GM03348 (cell line): ENCODE measurements at places on chromosomes 12 and 14.

DNA sequence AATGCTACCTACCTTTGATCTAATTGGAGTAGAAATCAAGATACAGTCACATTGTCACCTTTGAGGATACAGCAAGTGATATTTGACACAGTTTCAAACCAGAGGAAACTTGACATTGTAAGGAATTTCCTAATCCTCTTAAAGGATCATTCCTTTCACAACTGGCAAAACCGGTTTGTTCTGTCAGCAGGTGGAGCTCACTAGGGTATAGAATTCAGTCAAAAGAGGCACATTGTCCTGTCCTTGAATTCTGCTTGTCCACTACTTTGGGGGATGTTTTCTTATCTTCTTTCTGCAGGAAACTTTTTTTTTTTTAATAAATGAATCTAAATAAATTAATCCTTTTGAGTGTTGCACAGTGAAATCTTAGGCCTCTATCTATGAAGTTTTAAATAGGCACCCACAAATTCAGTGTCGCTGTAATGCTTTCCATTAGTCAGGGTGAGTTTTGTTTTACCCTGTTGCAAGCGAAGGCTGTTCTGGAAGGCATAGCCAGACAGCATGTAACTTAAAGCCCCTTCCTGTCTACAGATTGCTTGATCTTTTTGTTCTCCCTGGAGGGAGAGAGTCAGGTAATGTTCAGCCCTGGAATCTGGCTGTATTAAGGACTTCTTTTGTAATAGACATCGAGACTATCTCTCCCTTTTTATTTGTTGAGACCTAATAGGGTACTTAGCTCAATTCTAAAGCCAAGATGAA, 285.0 kb upstream of the RGS6 start:
- no peak for DNase-seq

DNA sequence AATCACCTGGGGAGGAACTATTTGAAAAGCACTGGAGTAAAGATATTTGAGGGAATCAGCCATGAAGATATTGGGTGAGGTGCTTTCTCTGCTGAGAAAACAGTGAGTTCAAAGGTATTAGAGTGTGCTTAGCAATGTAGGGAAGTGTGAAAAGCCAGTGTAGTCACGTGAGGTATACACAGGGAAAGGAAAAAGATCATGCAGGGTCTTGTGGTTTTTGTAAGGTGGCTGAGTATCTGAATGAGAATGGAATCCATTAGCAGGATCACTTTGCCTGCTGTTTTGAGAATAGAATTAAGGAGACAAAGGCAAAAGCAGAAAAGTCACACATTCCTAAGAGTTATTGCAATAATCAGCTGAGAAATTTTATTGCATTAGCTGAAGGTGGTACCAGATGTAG, 193.0 kb downstream of the PIK3C2G start:
- DNase-seq = no peak

DNA sequence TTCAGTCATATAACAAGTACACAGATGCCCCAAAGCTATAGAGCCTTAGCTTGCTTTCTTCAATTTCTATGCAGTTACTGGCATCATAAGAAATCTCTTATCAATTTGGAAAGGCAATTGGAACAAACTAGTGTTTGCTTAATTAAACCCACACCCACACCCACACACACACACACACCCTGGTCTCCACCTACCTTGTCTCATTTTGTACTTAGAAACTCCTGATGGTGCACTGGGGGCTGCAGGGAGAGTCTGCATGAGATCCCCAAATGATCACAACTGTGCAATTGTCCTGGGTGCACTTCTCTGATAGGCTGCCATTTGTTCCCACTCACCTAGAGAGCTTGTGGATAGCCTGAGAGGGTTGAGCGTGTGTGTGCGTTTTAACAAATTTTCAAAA, 40.5 kb upstream of the PTCSC3 start:
- no peak for DNase-seq

- peak; percentile 63 for DNase-seq
Measured at GRCh38 chr14:52241087-52241793, 26.3 kb upstream of the PTGDR start.

DNA sequence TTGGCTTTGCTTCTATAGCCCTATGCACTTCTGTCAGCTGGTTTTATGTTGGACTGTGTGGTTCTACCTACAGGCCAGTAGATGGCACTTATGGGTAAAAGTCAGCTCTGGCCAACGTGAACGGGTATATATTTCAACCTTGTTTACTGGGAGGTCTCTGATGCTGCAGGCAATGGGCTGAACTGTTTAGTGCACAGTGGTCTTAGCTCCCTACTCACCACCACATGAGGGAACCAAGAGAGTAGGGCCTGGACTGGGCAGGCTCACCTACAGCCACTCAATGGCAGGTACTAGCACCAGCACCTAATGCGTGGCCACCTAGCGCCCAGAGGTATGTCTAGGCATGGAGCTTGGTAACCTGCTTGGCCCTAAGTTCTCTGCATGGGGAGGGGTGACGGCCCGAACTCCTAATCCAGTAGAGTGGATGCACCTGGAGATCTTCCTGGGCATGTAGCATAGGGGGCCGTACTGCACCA, 481.8 kb downstream of the TMEM117 start:
- DNase-seq = peak; percentile 12

DNA sequence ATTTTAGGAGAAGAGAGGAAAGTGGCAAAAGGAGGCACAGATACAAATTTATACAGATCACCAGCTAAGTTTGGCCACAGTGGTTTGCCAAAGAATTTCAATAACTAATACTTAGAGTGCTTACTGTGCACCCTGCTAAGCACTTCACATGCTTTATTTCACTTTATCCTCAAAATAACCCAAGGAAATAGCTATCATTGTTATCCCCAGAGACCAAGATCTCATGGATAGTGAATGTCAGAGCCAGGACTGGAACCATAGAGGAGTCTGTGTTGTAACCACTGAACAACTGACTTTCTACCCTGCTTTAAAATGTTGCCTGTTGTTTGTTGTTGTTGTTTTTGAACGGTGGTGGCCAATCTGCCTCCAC, 1.3 kb upstream of the TCP11L2 start:
- DNase-seq = peak; percentile 51

DNA sequence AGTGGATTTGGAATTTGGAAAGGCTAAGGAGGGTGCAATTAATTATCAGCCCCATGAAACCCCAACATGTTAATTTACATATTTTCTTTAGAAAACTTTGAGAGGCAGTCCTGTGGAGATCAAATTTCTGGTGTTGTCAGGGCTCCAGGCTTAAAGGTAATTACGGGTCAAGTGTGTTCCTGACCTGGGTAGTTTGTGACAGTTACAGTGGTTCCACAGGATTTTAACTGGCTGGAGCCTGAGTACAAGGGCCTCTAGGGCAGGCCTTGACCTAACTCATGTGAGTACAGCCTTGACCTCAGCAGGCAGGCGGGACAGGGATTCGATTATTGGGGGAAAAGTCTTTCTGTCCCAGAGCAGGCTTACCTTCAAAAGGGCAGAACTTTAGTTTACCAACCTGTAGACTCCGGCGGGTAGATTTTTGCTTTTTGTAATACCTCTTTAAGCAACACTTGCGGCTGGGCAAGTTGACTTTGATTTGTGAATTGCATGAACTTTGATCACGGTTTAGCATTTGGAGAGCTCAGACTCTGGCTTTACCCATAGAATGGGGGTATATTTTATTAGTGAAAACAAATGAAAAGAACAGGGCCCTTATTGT, 8.4 kb upstream of the PPTC7 start:
- DNase-seq = no peak

GRCh38 chr12:116346741-116347140, 69.2 kb upstream of the MED13L start:
- DNase-seq = peak; percentile 88
